ENCODE measurements at places on chromosomes 3 and 15.

DNA sequence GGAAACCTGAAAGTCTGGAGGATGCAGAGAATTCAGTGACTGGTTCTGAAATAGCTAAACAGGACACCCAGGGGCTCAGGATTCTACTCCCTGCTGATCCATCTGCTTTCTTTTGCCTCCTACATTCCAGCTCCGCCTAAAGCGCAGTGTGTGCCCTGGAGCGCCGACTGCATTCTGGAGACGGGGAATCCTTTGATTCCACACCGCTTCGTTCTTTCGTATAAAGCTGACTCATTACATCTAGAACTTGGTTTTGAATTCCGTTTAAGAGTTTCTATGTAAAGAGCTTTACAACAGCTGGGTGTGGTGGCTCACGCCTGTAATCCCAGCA lies 61.8 kb downstream of the SENP2 start:
- no peak for DNase-seq

- DNase-seq = no peak
These were observed 55.6 kb upstream of the CGNL1 start for GRCh38 chr15:57320631-57321220.

DNA sequence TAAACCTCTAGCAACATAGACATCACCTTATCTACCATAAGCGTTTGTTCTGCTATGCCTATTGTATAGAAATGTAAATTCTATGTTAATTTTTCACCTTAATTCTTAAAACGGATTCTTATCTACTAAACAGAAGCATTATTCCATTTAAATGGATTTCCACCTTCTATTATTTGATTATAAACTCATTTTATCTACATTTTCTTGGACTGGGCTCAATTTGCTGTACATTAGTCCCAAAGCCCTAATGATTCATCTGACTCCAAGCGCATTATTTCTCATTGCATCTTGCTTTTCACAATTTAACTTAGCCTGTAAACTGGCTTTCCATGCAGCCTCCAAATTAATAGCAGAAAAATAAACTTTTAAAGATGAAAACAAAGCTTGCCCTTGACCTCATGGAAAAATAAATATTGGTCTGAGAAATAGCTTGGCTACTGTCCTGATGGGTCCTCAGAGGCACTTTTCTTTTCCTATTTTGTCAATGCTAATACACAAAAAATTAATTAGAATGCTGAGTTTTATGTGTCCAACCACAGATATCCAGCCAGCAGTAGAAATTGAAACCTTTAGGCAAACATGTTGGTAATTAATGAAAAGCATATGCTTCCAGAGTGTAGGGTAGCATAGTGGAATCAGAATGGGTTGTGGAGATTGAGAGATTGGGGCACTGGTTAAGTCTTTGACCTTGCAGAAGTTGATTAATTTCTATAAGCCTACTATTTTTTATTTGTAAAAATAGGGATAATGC lies 81.4 kb upstream of the CFAP20DC start:
- DNase-seq = no peak

DNA sequence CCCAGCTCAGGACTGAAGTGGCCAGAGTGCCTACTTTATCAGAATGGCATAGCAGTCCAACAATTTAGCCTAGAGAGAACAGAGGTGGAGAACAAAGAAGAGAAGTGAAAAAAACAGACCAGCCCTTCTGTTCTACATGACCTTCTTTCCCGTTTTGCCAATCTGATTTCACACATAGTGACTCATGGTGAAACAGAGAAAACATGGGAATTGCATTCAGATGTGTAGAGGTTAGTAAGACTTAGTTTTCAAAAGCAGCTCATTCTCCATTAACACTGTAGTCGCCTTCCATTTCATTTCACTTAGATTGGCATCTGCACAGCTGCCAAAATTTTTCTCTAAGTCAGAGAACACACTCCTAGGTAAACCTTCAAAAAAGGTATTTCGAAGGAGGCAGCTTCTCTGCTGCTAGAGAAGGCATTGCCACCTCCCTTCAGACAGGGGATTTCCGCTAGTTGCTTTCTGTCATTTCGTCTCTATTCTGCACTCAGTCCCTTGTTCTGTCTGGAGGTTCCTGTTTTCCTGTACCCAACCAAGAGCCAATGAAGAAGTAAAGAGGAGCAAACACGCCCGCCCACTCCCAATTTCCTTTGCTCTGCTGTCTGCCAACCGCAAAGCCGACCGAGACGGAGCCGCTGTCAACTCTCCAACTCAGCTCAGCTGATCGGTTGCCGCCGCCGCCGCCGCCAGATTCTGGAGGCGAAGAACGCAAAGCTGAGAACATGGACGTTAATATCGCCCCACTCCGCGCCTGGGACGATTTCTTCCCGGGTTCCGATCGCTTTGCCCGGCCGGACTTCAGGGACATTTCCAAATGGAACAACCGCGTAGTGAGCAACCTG lies at the start of gene ARL6IP5:
Gene ARL6IP5 (plus strand): TSS at position 612 of the 842 bp plus-strand sequence. CDS start 111 bp downstream, at position 723.
- peak; percentile 91 for DNase-seq

DNA sequence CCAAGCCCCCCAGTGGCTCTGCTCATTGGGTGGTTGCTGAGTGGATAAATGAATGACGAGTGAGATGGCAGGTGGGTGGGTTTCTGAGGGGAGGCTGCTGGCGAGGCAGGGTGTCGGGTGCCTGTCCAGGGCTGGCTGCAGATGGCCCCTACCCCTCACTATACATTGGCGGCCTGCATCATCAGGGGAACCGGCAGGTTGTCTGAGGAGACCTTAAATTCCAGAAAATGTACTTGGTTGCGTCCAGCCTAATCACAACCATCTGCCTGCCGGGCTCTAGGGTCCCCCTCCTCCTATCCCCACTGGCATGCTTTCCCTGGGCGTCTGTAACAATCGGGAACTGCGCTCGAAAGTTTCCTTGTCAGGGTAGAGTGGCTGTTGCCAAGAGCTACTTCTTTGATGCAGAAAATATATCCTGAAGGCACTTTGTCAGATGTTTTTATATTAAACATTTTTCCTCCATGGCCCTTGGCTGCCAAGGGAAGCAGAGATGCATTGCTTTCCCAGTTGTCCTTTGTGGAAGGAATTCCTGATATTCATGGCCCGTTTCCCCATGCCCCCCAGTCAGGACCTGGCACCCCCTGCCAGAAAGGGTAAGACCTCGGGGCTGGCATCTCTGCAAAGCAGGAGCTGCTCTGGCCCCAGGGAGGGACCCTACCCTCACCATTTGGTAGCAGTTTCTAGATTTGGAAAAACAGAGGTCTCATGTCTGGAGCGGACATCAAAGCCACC lies 22.9 kb downstream of the SMAD6 start:
- no peak for DNase-seq

DNA sequence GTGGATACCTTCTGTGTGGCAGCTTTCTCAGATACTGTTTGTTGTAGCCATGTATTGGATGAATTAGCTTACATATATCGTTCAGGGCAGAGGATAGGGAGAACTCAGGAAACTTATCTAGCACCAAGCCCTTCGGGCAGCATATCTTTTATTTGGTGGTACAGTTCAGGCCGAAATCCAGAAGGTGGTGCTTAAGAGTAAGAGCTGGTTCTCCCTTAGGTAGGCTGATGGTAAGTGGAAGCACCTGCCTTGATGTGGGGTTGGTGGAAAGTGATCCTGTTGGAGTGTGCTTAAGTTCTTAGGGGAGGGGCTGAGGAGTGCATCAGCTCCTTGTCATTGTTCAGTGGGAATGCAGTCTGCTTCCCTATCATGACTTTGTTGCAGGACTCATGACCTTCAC lies 187.5 kb downstream of the DOCK3 start:
- DNase-seq = no peak

DNA sequence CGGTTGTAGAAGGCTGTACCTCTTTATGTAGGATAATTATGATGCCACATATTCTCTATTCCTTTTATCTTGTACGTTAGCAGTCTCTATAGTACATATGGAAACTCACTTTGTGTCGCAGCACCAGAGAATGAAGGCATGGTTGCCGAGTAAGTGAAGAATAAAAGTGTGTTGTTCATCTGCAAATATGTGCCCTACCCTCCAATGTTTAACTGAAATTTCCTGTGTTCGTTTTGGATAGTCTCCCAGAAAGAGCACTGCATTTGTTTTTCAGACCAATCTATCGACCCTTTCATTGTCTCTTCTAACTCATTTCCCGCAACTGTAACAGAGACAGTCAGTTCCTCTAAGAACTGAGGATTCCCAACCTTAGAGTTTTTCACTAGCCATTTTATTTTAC lies 592.8 kb downstream of the TUSC7 start:
- DNase-seq = no peak

- DNase-seq = peak; percentile 21
These were observed at the start of gene TTLL3 for GRCh38 chr3:9809615-9810432. Gene TTLL3 (plus strand): TSS chr3:9810262. CDS start chr3:9810662, 400 bp downstream.

DNA sequence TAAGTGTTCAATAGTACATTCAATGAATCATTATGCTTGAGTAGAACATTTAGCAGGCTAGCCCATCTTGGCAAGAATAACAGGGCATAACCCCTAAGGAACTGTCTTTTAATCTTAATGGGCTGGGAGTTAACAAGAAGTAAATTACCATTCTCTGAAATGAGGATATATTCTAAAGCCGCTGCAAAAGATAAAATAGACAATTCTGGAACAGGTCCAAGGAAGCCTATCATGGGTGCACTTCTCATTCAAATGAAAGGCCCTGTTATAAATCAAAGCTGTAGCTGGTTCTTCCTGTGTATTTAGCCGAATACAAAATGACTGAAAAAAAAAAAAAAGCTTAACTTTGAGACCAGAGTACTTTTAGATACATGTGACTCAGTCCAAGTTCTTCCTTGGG lies 15.6 kb downstream of the MTHFS start:
- DNase-seq = no peak

GRCh38 chr3:179263134-179263533 lies 12.2 kb upstream of the KCNMB3 start:
- DNase-seq = no peak

- no peak for DNase-seq
These were observed 17.5 kb upstream of the APEH start for GRCh38 chr3:49656541-49657112.

DNA sequence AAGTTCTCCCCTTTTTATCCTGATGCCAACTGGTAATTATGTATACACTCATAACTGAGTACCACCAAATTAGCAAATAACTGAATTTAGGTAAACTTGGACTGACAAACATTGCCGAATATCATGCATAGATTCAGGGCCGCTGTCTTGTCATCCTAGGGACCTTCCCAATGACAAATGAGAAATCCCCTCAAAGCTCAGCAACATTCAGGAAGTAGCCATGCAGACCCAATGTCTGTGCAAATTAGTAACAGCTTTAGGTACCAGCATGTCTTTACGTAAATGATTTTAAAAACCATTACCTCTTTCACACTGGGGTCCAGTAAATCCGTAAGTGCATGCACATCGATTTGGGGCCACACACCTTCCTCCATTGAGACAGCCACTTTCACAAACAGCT lies 49.5 kb downstream of the FBN1 start:
- no peak for DNase-seq

- no peak for DNase-seq
These were observed 515.4 kb downstream of the FOXP1 start for GRCh38 chr3:71067977-71068654.

DNA sequence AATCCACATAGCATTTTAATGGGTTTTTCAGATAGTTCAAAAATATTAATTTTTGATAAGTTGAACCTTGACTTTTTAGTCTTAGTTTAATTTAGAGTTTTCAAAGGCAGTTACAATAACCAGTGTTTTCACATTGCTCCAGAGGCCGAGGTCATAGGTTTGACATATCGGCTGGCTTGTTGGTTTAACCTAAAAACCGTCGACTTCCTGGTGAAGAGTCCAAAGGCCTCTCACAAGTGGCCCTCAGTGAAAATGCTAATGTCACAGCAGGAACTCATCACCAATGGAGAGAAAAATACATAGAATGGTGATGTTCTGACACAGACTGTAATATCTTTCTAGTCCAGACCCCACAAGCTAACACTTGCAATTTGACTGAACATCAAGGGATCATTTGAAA lies 642.3 kb downstream of the PLOD2 start:
- no peak for DNase-seq

DNA sequence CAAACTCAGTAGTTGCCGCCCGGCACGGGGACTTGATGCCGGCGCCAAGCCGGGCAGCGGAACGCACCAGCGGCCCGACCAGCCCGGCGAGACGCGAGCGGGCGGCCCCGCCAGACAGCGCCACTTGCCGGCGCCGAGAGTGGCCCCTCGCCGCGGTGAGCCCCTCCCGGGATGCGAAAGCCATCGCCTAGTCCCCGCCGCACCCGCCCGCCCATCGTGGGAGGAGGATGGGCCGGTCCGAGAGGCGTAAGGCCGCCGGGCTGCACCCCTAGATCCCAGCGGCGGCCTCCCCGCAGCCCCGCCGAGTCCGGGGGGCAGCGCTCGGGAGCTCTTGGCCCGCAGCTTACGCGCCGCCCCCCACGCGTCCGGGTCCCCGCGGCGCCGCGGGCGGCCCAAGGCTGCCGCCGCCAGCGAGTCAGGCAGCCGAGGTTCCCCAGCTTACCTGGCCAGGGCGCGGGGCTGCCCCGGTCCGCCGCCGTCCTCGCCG lies 609 bp downstream of the GOLGA8A start:
- peak; percentile 33 for DNase-seq

- DNase-seq = no peak
These were observed 97.7 kb upstream of the PRR20G start for GRCh38 chr3:127385540-127385870.

DNA sequence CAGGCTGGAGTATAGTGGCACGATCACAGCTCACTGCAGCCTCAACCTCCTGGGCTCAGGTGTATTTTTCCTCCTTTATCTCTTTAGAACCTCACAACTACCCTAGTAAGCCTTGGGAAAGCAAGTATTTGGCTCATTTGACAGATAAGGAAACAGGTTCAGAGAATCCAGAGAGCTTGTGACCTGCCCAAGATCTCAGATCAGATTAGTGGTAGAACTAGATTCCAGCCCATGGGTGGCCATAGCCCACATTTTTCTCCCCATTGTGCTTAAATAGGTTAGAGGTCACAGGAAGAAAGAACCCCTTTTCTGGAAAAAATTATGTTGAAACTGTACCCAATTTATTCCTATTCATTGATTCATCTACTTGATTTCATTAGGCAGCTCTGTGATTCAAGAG lies 64.3 kb downstream of the TSC22D2 start:
- no peak for DNase-seq

DNA sequence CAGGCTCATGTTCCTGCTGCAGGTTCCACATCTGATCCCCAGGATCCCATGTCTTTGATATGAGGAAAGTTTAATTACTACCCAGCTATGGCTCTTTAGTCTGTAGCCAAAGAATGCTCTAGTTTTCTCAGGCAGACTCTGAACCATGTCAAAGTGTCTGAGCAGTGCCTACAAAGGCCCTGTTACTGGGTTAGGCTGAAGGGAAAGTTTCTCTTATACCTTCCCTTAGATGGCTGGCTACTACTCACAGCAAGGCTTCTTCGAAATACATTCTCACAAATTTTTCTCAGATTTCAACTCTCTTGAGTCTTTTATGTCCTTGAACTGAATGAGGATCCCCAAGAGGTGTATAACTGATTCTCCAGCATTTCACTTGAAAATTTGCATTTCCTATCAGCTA lies 102.4 kb downstream of the NR1D2 start:
- DNase-seq = no peak

GRCh38 chr3:114214542-114215341 lies 22.6 kb downstream of the ZNF80 start:
- peak; percentile 30 for DNase-seq

DNA sequence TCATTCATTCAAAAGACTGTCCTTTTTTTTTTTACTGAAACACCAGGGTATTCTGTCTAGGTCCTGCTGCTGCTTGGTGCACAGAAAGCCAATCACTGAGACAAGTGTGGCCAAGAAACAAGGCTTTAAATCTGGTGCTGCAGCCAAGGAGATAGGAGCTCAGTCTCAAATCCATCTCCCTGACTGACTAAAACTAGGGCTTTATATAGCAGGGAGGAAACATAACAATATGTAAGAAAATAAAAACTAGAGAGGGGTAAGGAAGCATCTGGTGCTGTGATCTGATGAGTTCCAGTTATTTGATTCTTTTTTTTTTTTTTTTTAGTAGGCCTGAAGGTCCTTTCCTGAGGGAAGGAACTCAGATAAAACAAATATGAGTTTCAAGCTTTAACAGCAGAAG lies 139.8 kb downstream of the ATG7 start:
- DNase-seq = no peak

Data from stimulated activated naive CD4-positive, alpha-beta T cell treated with Interleukin-2 at 50 U/mL for 16 hours (primary cell).